ENCODE measurements at places on chromosomes 5 and 9.

DNA sequence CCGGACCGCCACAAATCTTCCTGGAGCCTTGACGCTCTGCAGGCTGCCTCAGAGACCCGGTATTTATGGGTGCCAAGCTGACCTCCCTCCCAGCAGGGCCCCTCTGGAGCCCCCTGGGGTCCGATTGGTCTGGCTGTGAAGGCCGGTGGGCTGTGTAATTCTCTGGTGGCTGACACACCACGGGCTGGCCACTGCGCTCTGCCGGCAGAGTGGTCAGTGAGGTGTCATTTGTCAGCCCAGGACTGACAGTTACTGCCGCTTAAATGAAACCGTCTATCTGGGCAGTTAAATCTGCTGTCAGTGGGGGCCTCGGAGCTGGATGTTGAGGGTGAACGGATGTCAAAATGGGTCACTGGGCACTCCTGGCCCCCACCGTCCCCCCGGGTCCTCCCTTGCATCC, 10.7 kb downstream of the NR5A1 start:
- DNase-seq = no peak

DNA sequence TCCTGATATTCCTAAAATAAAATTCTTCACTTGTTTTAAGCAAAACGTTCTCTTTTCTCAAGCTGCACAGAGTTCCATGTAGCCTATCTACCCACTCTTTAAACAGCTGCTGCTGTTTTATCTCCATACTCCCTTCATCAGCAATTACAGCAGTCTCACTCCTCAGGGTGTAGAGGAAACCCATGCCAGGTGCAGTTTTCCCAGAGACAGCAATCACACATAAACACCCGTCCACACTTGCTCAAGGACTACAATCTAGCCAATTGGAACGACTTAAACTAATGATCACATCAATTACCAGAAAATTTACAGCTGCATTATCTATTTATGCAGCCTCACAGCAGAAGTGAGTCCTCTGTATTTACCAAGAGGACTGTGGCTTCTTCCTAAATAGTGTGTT, 141.7 kb downstream of the HTR1A start:
- no peak for DNase-seq

DNA sequence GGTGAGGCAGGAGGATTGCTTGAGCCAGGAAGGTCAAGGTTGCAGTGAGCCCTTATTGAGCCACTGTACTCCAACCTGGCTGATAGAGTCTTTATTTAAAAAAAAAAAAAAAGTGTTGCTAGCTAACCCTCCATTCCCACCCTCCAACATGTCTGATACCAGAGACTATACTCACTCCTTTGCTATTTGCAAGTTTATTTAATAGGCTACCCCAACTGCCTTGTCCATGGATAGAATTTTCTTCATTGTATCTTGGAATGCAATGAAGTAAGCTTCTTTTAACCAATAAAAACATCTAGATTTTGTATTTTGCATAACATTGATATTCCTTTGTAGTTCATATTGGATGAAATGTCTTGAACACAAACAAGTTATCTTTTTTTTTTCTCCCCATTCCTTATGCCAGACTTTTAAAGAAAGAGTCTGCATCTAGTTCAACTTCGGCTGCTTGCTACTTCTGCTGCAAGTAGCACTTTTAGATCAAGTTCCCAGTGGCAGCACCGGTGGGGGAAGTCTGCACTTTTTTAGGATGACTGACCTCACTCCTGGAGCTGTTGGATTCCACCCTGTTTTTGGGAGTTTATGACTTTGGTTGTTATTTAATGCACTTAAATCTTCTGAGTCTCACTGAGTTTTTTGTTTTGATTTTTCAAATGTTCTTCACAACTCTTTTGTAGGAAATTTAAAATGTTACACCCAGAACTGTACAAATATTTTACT, 112.5 kb downstream of the UHRF2 start:
- no peak for DNase-seq

DNA sequence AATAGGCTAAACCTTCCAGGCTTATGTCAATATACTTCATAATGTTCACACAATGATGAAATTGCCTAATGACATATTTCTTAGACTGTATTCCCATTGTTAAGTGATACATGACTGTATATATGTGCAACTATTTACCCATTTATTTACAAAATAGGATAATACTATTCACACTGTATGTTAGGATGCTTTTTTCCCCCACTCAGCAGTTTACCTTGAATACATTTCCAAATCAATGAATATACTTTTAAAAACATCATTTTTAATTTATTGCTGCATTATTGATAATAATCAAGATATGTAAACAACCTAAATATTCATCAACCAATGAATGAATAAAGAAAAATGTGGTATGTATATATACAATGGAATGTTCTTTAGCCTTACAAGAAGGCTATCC, 55.5 kb downstream of the PCSK1 start:
- no peak for DNase-seq

GRCh38 chr9:123640792-123641222, 284.8 kb downstream of the CRB2 start:
- no peak for DNase-seq

- DNase-seq = no peak
These were observed 511.5 kb downstream of the ZNF608 start for GRCh38 chr5:124234770-124235562.

Data from urinary bladder (tissue), 4 donors.